T-helper 9 cell (primary cell): ENCODE measurements at places on chromosomes 16 and 17.

GRCh38 chr17:58330997-58331814 is 2.6 kb upstream of the TSPOAP1 start:
- peak; percentile 49 for DNase-seq

GRCh38 chr16:27437946-27438345 is 36.0 kb downstream of the IL21R start:
- DNase-seq: no peak

- DNase-seq: no peak
Measured at GRCh38 chr17:73983621-73984400, 219.7 kb upstream of the RPL38 start.

DNA sequence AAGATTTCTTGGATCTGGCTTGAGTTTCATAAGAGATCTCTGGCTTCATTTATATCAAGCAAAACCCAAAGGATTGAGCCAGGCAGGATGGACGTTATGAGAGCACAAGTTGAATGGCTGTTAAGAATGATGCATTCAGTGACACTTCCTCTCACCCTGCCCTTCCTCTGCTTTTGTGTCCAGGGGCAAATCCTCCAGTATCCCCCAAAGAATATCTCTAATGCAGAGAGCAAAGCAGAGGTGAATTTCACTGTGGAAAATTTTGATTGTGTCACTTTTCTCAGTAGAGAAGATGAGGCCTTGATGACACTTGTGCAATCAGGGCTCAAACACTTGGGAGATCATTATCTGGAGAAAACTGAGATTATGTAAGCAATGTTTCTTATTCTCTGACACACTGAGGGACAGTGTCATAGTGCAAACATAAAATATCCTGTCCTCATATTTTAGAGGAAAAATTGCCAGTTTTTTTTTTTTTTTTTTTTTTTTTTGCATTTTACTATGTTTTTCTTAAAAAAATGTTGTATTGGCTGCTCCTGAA is 25.3 kb downstream of the MARCHF10 start:
- no peak for DNase-seq

DNA sequence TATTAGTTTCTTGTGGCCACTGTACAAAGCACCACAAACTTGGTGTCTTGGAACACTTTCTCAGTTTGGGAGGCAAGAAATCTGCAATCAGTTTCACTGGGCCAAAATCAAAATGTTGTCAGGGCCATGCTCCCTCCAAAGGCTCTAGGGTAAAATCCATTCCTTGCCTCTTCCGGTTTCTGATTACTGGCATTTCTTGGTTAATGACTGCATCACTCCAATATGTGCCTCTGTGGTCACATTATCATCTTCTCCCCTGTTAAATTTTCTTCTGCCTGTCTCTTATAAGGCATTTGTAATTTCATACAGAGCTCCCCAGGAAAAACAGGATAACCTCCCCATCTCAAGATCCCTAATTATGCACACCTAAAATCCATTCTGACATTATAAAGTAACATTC is 34.8 kb downstream of the ZNF287 start:
- no peak for DNase-seq

GRCh38 chr17:10276436-10276835 is 78.0 kb upstream of the GAS7 start:
- no peak for DNase-seq

DNA sequence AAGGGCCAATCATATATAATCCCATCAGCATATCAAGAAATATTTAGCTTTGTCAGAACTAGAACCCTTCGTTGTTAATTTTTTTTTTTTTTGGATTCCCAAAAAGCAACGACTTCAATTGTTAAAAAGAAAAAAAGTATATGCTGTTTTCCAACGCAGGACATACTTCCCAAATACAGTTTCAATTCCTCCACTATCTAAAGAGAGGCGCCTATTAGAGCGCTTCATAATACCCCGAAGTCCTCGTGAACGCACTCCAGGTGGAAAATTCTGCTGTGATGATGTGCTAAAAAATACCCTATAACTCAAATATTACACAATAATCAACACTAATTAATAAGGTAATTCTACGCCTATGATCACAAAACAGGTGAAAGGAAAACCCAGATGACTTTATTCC is 20.8 kb downstream of the GNA13 start:
- no peak for DNase-seq
